ENCODE measurements at places on chromosomes 12 and 14.

- DNase-seq = no peak
These were observed 55.2 kb downstream of the SPTB start for GRCh38 chr14:64824471-64824870.

- DNase-seq = no peak
These were observed 97.6 kb downstream of the WIF1 start for GRCh38 chr12:65023485-65023884.

DNA sequence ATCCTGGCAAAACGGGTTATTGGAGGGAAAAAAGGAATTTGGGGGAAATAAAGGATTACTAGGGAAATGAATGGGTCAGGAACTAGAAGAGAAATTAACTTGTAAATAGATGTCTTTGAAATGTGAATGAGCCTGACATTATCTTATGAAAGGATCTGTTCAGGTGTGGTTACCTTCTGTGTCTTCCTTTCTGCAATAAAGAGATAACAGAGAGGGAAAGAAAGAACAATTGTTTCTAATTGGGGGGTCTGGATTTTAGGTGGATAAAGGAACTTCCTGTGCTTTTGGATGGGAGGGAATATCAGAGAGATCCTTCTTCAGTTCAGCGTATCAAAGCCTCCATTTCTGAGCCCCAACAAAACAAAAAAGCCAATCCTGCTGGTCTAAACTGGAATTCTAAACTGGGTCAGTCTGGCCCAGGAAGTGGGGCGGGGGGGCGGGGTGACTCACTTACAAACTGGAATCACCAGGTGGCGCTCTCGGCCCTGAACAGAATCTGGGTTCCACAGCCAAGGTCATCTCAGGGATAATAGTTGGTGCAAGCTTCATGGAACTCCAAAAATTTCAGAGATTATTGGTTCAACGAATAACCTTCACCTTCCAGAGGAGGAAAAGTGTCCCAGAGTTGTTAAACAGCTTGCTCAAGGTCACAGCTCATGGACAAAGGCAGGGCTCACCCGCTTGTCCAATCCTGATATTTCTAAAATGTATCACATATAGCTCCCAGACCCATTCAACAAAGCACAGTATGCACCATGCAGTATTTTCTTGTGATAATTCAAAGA lies 15.2 kb upstream of the PEBP1 start:
- DNase-seq = peak; percentile 47

GRCh38 chr14:29817767-29818405 lies 109.8 kb downstream of the PRKD1 start:
- DNase-seq = no peak

- no peak for DNase-seq
These were observed 172.0 kb upstream of the FRMD6 start for GRCh38 chr14:51479584-51480325.

DNA sequence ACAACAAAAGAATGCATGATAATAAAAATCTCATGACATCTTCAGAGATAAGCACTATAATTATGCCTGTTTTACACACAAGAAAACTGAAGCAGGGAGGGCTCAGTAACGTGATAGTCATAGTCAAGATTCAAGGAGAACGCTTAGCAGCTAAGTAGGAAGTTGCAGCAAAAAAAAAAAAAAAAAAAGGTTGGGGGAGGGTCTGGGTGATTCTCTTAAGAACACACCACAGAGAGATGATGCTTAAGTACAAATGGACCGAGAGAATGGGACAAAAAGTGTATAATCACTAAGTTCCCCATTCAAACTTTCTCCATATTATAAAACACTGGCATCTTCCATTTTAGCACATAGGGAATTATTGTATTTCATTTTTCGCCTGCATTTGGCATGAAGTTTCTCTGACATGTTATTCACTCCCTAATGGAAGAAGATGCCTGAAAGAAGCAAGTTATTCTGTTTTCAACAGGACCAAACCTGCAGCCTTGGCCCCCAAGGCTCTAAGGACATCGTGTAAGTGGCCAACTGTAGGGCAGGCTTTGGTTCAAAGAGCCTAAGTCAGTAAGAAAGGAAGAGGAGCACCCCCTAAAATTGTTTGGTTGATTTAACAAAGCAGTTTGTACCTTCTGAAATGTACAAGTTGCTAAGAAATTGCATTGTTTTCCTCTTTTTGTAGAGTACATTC lies 142.9 kb upstream of the TMPO start:
- DNase-seq = no peak

- DNase-seq = no peak
These were observed 234.2 kb downstream of the TTC8 start for GRCh38 chr14:89058697-89059096.

GRCh38 chr12:56128670-56129205 lies 671 bp downstream of the ESYT1 start:
- no peak for DNase-seq

DNA sequence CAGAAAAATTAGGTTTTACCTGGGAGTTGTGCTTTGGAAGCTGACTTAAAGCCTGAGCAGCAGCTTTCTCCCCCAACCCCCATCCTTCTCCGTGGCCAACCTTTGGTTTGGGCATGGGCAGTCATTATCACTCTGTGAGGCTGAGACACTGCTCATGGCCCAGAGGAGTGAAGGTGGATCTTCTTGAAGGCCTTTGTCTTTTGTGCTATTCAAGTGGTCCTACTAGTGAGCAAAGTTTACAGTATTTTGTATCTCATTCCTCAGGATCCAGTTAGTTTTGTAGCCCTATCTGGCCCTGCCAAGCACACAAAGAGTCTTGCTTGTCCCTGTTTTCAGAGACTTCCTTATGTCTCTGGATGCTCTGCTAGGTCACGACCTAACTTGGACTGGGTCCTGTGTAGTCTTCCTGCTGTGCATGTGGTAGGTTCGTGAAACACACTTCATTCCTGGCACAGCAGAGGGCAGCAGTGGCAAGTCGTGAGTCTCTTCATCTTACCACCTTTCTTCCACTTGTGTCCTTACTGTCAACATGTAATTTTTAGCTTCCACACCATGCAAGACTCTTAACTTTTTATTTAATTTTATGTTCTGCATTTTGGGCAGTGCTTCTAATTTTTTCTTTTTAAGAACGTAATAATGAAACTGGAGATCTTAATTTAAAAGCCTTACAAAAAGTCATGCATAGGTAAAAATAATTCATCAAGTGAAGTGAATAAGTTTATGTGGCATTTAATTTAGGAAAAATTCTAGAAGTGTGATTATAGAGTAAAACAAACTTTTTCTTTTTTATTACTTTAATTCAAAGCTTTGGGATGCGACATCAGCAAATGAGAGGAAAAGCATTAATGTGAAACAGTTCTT lies 53.7 kb downstream of the APAF1 start:
- DNase-seq = peak; percentile 6

DNA sequence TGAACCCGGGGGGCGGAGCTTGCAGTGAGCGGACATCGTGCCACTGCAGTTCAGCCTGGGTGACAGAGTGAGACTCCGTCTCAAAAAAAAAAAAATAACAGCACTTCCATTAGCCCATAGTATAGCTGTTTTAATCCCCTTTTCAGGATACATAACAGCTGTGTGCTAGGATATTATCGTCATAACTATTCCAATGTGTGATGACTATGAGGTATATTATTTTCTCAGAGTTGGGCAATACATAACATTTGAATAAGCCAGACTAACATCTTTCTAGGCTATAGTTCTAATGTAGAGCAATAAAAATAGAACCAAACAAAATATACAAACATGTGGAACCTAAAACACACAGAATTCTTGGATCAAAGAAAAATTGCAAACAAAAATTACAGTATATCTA lies 57.1 kb downstream of the MARK3 start:
- DNase-seq = no peak

DNA sequence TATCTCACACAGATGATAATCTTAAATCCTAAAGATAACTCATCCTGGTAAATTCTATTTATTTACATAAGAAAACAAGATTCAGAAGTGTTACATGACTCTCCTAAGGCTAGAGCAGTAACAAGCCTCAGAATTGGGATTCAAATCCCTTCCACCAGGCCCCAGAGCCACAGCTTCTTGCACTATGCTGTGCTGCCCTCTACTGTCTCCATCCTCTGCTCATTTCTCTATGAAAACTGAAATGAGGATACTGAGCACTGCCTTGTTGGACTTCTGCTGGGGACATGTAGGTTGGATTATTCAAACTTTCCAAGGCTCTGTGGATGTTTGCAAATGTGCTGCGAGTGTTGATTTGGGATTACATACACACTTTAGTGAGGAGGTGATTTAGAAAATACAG lies 23.5 kb upstream of the C12orf50 start:
- no peak for DNase-seq

DNA sequence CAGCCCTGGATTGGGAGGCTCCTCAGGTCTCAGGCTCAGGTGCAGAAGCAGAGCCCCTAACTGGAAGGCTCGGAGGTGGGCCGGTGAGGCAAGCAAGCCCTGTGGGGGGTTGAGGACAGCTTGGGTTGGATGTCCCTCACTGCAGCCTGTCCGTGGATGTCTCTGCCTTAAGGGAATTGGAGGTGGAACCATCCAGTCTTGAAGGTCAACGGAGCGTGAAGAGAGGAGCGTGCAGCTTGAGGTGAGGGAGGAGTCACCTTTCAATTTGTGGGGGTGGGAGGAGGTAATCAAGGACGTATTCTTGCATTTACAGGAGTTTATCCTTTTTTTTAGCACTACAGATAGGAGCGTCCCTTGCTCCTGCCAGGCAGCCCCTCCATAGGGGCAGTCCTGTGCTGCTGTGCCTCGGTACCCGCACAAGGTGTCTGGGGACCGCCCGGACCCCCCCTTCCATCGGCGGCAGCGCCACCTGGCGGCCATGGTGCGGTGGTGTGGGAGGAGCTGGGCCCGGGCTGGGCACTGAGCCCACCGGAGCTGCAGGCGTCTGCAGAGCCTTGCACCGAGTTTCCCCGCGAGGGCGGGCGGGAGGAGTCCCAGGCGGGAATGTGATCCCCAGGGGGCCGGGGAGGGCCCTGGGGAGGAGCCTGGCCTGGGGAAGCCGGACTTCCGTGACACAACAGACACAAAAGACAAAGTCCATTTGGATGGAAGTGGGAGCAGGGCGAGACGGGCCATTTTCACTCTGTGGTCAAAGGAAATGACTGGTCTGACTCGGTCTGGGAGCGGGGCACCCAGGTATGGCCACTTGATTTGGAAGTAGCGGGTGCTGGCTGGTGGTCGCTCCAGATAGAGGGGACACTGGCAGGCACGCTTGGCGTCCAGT lies 864 bp downstream of the DNAJC22 start:
- DNase-seq = peak; percentile 71

DNA sequence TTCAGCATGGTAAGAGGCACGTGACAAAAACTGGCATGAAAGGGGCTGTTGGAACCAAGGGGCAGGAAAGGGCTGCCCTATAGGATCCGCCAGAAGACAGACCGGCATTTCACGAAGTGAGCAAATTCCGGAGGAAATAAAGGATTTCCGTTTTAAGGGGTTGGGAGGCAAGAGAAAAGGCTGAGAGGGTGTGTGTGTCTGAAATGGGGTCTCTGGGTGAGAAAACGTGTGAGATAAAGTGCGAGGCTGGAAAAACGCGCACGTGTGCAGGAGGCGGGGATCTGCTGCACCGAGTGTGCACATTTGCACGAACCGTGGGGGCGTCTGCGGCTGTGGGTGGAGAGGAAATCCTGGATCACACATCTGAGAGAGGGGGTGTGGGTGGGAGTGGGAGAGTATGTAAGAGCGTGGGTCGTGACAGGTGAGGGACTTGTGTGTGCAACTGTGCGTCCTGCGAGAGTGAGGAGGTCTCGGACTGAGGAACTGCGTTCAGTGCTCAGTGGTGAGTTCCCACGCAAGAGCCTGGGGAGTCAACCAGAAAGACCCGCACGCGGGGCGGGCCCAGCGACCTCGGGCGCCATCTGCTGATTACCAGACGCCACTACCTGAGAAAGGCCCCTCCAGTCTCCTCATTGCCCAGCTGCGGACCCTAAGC lies 37.0 kb upstream of the P2RX7 start:
- DNase-seq = peak; percentile 57

- no peak for DNase-seq
These were observed 481.8 kb downstream of the TMEM117 start for GRCh38 chr12:44317651-44318126.

DNA sequence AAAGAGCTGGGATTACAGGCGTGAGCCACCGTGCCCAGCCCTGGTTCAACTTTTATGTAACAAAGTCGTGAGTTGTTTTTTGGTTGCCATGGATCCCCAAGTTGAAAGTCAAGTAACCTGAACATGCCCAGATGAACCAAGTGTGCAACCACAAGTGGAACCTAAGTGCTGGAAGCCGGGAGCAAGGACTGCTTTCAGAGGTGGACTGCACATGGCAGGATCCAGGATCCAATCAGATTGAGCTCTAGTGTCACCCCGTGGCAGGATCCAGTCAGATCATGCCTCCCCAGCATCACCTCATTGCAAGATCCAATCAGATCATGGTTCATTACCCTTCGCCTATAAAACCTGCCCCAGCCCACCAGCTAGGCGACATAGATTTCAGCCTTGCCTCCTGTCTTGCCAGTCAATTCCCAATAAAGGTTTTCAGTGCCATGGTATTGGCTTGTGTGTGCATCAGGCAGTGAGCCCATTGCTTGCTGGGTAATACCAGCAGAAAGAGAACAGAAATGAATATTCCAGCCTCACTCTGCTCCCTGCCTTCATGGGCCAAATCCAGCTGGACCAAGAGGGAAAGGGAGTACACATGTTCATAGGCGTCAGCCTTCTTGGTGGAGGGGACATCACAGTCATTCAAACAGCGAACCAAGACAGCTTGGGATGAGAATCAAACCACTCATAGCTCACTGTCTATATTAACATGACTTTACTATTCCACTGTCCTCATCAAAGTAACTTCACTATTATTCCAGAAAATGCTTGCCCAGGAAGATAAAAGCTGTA lies 43.6 kb upstream of the VASH1 start:
- DNase-seq = no peak

GRCh38 chr12:117528538-117528937 lies 167.1 kb upstream of the NOS1 start:
- no peak for DNase-seq

DNA sequence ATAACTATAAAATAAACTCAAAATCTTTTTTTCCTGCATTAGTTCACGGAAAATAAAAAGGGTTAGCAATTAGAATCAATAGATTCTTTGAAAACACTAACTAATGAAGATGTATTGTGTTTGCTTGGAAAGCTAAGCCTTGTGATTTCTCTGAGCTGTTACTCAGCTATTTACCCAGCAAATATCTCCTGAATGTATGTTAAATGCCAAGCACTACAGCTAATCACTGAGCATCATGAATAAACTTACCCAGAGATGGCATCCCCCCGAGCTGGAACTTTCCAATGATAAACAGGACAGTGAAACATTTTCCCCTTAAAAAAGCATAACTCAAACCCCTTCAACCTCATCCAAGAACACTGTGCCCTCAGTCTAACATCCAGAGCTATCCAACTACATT lies 71.2 kb downstream of the SLC2A13 start:
- no peak for DNase-seq

DNA sequence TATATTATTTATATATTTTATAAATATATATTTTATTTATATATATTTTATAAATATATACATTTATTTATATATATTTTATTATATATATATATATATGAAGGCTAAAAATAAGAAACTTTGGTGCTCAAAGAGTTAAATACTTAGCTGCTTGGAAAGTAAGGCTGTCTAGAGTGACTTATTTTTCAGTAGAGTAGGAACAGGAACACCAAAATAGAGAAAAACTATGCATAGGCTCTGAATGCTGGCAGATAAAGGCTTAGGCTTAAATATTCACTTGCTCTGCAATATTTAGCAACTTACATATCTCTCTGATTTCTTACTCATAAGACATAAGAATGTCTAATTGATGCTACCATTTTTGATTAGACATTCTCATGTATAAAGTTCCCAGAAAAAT lies 991.2 kb downstream of the VRK1 start:
- DNase-seq = no peak

- DNase-seq = no peak
These were observed 325.1 kb downstream of the APAF1 start for GRCh38 chr12:98970210-98970609.

GRCh38 chr12:121345151-121345815 lies 6.9 kb downstream of the ANAPC5 start:
- no peak for DNase-seq

Measured in stimulated activated CD4-positive, alpha-beta T cell treated with anti-CD3 and anti-CD28 coated beads, Interleukin-1b, Interleukin-23, amount 100 ng/mL, for 1 hour (primary cell).